ENCODE measurements at places on chromosomes 13 and 19. TPM values are rescaled to one million over a fixed set of nuclear protein-coding genes. Genes with fewer than 3 reads are reported as not detected.

Gene RAB3D
- total RNA-seq, result 60.7 TPM

Gene HTR2A
- not detected for total RNA-seq

Gene NKPD1
- total RNA-seq, result 0.13 TPM

Gene AZU1
- total RNA-seq, result not detected

Gene LILRA1
- total RNA-seq, result not detected

Gene EPSTI1
- 2.8 TPM for total RNA-seq

DNA sequence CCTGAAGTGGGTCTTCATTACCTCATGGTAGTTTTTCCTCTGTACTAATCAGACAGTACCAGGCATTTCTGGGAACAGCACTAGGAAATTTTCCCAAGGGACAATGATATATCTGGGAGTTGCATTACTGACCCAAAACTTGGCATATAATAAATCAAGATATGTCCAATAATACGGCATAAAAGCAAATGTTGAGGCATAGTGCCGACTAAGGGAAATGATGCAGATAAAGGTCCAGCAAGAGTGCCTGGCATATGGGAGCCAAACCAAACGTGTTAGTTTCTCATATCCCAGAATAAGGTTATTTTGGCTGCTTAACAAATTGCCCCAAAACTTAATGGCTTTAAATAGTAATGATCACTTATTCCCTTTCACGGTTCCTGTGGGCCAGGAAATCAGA is 12.1 kb upstream of the TDRD3 start:
- no peak for DNase-seq

DNA sequence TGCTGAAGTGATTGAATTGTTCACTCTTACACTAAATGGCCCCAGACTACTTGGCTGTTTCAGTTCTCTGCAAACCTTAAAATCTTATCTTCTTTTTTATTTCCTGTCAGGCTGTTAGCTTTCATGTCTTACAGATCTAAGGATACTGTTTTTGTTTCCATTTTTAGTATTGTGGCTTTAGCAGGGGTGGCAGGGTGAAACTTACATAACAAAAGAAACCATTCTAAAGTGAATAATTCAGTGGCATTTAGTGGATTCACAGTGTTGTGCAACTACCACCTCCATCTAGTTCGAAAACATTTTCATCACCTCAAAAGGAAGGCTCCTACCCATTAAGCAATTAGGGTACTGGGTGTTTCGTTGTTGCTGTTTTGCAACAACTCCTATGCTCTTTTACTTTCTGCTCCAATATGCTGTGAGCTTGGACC is 19.8 kb downstream of the TMEM272 start:
- no peak for DNase-seq

- no peak for DNase-seq
Measured at GRCh38 chr19:30584090-30584489, 211.9 kb downstream of the ZNF536 start.

DNA sequence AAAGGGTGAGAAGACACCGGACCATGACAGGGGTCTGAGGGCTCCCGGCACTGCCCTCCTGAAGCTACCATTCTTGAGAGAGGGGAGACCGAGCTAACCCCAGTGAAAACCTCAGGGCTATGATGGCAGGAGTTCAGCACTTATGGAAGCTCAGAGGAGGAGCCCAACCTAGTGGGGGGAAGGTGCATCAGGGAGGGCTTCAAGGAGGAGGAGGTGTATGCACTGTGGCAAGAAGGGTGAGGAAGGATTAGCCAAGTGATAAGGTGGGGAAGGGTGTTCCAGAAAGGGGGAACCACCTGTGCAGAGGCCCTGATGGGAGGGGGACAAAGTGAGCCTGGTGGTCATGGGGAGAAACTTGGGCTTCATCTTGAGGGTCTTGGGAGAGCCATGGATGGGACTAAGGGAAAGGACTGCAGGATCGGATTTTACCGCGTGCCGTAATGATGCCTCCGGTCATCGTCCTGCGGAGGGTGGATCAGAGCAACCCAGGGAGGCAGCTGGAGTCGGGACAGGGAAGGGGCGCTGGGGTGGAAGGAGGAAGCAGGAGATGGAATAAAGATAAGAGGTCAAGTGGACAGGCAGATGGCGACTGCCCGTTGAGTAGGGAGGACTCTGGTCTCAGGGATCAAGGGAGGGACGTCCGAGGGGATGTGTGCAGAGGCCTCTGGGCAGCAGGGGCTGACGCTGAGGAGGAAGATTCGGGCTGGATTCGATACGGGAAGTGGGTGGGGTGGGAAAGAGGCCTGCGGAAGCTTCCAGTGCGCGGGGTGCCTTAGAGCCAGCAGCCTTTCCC is 13.3 kb upstream of the PSMD8 start:
- DNase-seq, result no peak

- DNase-seq, result no peak
Measured at GRCh38 chr13:37369616-37370015, 229.0 kb downstream of the POSTN start.

GRCh38 chr19:39104186-39104596 is 20.0 kb downstream of the ACP7 start:
- no peak for DNase-seq

DNA sequence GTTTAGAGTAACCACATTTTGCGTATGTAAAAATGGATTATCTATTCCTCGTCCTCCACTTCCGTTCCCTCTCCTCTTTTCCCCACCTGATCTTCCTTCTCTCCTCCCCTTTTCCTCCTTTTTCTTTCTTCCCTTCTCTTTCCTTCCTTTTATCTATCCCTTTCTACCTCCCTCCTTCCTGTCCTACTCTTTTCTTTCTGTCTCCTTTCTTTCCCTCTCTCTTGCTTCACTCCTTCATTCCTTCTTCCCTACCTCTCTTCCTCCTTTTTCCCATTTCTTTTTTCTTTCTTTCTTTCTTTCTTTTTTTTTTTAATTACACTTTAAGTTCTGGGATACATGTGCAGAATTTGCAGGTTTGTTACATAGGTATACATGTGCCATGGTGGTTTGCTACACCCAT is 688.4 kb upstream of the GPC6 start:
- DNase-seq, result no peak
